ENCODE measurements at places on chromosomes 5 and 9.

DNA sequence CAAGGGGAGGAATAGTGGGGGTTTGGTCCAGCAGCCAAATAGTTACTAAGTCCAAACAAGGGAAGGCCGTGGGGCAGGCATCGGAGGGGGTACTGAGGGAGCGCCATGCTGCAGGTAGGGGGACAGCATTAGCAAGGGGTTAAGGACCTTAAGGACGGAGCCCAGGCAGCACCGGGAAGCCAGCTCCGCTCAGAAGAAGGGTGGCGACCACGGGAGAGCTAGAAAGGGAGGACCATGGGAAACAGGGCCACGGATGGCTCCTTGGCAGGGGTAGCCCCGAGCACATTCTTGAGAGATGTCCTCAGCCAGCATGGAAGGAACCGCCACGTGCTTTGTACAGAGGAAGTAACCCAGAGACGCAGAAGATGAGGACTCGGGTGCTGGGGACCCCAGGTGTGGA, 76.2 kb upstream of the STXBP1 start:
- DNase-seq = no peak

- DNase-seq = no peak
These were observed 162.9 kb downstream of the NXNL2 start for GRCh38 chr9:88697764-88698432.

GRCh38 chr9:26727471-26727870, 165.1 kb downstream of the CAAP1 start:
- no peak for DNase-seq

DNA sequence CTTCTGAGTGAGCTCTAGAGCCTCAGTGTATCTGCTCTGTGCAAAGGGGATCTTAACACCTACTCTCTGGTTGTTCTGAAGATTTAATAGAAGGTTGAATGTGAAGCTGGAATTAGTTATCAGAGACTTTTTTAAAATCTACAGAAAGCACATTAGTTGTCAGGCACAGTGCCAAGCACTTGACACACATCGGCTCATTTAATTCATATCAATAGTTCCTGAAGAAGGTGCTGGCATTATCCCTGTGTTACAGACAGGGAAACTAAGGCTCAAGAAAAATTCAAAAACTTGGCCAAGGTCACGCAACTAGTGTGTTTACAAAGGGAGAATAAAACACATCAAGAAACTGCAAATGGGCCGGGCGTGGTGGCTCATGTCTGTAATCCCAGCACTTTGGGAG, 80.2 kb downstream of the FGF18 start:
- no peak for DNase-seq

DNA sequence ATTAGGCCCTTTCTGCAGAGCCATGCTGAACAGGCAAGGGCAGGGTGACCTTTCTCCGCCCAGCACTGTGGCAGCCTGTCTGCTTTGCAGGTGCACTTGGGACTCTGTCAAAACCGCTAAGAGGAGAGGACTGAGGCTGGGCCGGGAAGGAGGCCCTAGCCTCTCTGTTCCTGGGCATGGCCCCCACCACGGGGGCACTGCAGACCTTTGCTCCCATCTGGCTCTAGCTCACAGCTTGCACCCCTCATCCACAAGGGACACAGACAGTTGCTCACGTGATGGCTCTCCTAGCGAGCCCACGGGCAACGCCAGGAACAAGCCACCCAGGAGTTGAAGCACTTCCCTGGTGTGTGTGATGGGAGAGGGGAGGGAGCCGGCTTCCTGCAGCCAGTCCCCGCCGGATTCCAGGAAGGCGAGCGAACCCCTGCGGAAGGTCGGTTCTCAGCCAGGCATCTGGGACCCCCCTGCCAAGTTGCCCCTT, 43.0 kb upstream of the FCN1 start:
- no peak for DNase-seq

DNA sequence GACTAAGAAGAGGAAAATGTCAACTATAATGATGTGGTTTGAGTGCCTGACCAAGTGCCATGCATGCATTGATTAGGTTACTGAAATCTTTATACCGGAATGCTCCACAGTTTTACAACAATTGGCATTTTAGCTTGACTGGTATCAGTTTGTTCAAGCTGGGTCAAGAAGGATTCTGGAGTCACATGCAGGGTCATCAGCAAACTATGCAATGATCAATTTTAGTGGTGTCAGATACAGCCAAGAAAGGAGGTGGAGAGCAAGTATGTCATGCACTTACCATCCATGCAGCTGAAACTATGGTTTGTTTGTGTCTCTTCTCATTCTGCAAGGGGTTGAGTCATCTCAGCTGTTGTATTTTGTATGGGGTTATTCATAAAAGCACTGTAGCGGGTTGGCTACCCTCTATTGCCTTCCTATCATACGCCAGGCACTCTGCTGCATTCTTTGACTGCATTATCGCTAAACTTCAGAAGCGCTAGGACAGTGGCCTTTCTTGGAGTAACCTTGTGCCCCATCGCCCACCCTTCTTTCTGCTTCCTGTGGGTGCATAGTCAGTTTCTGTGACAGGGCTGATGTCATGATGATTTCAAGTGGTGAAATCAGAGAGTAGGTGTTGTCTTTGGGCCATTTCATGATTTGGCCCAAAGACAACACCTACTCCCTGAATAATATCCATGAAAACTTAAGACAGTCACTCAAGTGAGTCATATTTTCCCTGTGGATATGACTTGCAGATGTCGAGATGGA, 145.4 kb downstream of the MTX3 start:
- DNase-seq = no peak

DNA sequence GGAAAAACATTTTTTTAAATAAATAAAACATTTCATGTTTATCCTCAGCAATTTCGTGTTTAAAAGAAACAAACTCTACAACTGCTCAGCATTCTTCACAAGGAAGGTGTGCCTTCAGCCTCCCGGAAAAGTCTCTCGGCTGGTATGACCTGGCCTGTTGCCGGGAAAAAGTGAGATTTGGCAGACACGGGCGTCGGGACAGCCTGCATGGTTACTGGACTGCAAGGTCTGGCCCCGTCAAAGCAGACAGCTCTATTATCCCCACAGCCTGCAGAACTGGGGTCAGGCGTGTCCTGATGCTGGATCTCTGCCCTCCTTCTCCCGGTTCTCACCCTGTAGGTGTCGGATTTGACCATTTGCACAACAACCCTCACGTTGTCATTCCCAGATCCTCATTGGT, 120.3 kb upstream of the SPATA31C2 start:
- no peak for DNase-seq

- no peak for DNase-seq
These were observed 32.6 kb upstream of the SMU1 start for GRCh38 chr9:33109097-33109496.

DNA sequence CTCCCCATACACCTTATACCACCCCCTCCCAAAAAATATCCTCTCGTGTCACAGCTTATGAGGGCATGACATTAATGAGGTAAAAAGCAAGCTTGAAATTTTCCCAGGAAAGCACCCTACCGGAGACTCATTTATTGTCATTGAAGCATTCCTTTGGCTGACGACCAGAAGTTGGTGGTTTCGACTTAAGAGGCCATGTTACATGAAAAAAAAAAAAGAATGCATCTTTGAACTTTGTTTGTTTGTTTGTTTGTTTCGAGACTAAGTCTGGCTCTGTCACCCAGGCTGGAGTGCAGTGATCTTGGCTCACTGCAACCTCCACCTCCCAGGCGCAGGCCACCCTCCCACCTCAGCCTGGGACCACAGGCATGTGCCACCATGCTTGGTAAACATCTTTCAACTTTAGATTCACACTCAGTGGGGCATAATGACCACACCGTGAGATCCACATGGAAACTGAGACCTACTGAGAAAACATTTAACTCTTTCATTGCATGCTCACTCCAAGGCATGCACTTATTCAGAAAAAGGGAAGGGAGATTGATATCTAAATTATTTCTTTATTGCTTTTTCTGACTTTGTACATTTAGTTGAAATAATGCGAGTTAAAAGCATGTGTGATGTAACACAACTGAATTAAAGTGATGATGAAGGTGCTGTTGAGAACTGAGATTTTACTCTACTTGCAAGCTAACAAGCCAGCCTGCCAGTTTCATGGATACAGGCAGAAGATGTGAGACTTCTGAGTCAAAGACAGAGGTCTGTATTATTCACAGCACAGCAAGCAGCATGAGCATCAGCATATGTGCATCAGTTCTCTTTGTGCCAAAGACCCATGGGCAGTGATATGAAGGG, 5.1 kb upstream of the RAB14 start:
- DNase-seq = no peak

DNA sequence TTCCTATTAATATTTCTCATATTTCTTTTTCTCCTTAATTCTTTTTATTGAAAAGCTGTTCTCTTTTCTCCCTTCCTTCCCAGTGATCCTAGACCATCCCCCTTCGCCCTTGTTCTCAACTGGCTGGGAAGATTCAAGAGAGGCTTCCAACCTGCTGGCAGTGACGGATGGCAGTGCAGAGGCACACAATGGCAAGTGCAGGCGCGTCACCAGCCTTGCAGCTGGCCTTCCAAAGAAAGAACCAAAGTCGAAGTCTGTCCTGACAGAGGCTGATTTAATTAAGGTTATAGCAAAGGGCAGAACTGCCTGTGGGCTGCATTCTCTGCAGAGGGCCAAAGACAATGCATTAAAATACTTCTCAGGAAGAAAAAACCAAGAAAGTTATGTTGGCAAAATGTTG, 7.4 kb downstream of the CEMIP2 start:
- peak; percentile 25 for DNase-seq

- no peak for DNase-seq
These were observed 389.1 kb upstream of the KIF2A start for GRCh38 chr5:61916621-61917620.

DNA sequence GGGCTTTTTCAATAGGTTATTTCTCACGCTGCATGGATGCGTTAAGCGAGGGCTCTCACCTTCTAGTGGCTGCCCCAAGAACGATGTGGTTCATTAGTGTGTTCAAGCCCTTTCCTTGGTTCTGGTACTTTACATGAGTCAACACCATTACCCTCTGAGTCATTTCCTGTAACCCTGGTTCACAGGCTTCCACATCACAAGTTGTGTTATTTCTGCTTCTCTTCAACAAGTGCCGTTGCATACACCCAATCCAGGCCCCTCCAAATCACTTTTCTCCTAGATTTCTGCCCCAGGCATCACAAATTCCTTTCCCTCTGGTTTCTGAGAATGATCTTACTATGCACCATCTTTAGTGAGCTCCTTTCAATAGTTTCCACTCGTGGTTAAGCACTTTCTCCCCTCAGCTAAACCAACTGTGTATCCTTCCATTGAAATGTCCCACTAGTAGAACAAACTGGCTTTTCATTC, 69.5 kb upstream of the RAD23B start:
- DNase-seq = no peak

DNA sequence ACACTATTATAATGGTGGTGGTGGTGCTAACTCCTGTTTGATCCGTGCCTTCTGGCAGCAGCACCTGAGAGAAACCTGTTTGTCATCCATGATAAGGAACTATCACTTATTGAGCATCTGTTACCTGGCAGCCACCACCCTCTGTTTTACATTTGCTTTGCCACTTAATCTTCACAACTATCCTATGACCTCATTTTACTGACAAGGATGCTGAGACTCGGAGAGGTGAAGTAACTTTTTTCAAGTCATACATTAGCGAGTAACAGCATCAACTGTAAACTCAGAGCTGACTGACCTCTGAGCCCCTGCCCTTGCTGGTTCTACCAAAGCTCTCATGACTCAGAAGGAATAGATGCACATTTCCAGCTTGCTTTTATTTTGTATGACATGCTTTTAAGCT, 81.1 kb downstream of the EGFLAM start:
- DNase-seq = no peak

- DNase-seq = no peak
These were observed 28.5 kb upstream of the IL17B start for GRCh38 chr5:149407323-149408251.

GRCh38 chr5:58849223-58849622, 266.3 kb downstream of the RAB3C start:
- no peak for DNase-seq

- no peak for DNase-seq
These were observed 3.9 kb upstream of the SLC26A2 start for GRCh38 chr5:149956685-149957084.

- DNase-seq = no peak
These were observed 53.2 kb upstream of the FSTL4 start for GRCh38 chr5:133665571-133665970.

DNA sequence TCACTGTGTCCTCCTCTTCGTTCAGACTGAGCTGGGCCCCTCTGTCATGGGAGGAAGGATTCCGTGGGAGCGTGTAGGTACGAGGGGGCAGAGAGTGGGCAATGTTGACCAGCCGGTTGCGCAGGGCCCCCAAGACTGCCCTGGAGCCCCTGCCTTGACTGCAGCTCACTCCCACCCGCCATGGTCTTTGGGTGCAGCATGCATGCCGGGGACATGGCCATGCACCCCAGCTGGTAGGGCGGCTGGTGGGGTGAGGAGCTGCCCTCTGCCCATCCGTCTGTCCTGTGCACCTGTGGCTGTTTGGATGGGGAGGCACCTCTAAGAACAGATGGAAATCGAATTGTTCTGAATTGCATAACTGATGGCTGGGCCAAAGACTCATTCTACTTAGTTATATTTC, 42.6 kb upstream of the NPR3 start:
- no peak for DNase-seq

- no peak for DNase-seq
These were observed 1.2 kb upstream of the UBE2R2 start for GRCh38 chr9:33815781-33816180.

- DNase-seq = peak; percentile 1
These were observed 111.8 kb downstream of the ACTL7B start for GRCh38 chr9:108743901-108744371.

DNA sequence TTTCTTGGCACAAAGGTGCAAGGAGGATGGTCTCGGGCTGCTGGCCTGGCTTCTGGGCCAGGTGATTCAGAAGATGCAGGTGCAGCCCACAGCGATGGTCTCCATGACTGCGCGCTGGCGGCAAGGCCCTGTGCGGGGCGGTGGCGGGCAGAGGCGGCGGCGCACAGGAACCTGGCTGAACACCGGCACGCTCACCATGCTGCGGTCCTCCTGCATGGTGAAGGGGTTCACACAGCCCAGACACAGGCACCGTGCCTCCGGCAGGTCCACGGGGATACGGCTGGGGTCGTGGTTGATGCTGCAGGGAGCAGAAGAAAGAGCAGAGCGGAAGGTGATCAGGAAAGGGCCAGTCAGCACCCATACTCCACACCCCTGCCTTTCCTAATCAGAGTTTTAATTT, 4.8 kb downstream of the IL17B start:
- DNase-seq = no peak

All from NCI-H1436 (cell line).